ENCODE measurements at places on chromosomes 1 and 21. TPM values are rescaled to one million over a fixed set of nuclear protein-coding genes. Genes with fewer than 3 reads are reported as not detected.

Gene KLF17
- total RNA-seq = 0.46 TPM

Gene FAM163A
- total RNA-seq = 1.6 TPM

Gene THBS3
- 11.5 TPM for total RNA-seq

Gene LINGO4
- 0.23 TPM for total RNA-seq

Gene CHD5
- 64.1 TPM for total RNA-seq

Gene NLRP3
- total RNA-seq = 1.8 TPM

Gene SPATA1
- 1.4 TPM for total RNA-seq

Gene LYPLAL1
- 64.4 TPM for total RNA-seq

Gene AMPD1
- total RNA-seq = not detected

Gene KRTAP12-2
- not detected for total RNA-seq

Gene PTAFR
- 3.5 TPM for total RNA-seq

Gene GSTM5
- 6.2 TPM for total RNA-seq
